ENCODE measurements at places on chromosomes 11 and 22.
A peak's percentile ranks its signal among the peaks of the same experiment; 100 is the strongest.

DNA sequence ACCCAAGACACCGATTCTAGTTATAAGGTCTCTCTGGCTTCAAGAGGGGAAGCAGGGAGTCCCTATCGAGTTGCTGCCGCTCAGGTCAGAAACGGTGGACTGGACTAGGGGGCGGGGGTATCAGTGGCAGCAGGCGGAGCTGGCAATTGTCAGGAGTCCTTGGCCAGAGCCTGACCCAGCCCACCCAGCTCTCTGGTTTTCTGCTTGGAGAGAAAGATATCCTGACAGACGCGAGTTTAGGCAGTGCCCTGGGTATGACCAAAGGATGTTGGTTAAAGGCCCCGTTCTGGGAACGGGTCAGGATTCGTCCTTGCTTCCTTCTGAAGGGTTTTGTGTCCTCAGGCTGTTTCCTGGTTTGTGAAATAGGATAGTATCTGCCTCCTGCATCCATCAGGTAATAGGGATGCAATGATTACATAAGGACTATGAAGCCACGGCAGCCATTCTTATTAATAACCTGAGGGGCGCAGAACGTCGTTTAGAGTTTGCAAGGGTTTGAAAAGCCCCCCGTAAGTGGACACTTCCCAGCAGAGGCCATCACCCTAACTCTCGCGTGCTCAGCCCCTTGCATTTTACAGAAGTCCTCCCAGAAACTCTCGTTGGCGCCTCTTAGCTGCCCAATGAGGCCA, 700 bp upstream of the DEPDC5 start:
- DNase-seq = peak; percentile 47

DNA sequence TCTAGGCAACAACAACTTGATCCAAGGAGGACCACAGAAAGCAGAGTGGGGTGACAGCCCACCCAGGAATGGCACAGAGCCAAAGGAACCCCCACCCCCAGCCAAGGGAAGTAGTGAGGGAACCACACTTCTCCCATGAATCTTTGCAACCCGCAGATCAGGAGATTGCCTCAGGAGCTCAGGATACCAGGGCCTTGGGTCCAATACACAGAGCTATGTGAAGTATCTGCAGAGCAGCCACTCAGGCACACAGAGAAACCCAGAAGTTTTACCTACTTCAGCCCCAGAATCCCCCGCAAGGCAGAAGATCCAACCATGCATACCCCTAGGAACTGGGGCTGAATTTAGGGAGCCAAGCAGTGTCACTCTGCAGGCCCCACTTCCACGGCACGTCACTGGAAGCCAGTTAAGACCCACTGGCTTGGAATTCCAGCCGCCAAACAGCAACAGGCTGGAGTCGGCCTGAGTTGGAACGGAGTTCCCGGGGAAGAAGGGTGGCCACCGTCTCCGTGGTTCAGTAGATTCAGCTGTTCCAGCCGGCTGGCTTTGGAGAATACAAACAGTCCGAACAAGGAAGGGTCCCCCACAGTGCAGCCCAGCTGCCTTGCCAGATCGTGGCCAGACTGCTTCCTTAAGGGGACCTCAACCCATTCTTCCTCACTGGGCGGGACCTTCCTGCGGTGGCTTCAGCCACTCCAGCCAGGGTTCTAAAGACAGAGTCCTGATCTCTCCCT, 174.1 kb downstream of the TTC28 start:
- no peak for DNase-seq

DNA sequence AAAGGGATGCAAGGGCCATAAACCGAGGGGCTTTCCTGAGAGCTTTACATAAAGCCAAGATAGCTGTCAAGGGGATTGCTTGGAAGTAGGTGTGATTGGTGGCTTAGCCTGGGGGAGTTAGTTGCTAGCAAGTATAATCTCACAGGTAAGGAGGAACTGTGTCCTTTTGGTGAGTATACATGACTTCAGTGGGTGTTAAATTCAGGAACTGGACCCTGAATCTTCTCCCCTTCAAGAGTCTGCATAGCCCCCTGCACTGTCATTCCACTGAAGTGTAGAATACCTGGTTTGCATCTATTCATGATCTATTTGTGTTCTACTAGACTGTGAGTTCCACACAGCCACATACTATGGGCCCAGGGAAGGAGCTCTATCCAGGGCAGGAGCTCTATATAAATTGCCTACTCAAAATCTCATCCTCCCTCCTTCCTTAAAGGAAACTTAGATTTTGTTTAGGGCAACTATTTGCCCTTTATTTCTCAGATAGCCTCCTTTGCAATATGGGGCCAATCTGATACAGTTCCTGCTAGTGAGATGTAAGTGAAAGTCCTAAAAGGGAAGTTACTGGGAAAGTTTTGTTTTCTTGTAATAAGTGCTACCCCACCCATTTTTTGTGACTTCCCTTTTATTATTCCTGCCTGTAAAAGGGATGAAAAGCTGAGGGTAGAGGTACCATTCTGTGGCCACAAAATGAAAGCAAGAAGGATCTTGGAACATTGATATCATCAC, 120.5 kb downstream of the PGR start:
- no peak for DNase-seq

DNA sequence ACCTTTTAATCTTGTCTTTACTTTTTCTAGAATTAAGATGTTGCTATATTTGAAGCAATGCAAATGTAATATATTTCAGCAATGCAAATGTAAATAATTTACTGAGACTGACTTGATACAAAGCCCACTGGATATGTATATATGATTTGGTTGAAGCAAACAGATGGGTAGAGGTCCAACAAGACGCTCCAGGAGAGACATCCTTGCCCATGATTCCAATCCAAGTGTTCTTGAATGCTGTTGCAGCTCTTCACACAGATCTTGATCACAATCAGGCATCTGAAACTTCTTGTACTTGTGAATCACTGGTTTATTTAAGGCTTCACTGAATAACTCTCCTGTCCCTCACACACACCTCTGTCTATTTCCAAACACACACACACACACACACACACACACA, 507.0 kb downstream of the LRRC4C start:
- no peak for DNase-seq

DNA sequence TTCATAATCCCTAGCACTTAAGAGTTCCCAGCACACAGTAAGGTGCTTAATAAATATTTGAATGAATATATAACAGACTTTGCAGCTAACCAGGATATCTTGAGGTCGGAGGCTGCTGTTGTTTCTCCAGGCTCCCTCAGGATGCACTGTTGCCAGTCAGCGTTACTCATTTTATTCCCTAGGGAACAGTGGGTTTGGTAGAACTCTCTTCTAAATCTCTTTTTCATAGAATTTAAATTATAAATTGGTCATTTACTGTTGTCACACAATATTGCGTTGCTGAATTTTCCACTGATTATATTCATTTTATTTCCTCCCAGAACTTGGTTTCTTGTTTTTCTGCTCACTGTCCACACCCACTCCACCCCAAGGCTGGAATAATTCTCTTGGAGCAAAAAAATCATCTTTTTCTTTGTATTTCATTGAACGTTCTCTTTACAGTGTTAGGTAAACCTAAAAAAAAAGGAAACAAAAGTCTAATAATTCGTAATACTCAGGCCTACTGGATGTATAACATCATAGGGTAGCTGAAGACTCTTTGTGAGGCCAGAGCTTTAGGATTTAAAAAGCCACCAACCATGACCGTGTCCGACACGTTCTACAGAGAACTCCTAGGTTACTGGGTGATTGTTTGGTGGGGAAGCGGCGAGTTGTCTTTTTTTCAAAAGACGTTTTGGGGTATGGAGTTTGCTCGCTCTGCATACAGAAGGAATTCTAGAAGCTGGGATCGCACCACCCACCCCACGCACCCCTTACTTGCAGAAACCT, 766 bp upstream of the CAPRIN1 start:
- DNase-seq = no peak

- no peak for DNase-seq
Measured at GRCh38 chr22:27262361-27262760, 539.2 kb downstream of the MN1 start.

DNA sequence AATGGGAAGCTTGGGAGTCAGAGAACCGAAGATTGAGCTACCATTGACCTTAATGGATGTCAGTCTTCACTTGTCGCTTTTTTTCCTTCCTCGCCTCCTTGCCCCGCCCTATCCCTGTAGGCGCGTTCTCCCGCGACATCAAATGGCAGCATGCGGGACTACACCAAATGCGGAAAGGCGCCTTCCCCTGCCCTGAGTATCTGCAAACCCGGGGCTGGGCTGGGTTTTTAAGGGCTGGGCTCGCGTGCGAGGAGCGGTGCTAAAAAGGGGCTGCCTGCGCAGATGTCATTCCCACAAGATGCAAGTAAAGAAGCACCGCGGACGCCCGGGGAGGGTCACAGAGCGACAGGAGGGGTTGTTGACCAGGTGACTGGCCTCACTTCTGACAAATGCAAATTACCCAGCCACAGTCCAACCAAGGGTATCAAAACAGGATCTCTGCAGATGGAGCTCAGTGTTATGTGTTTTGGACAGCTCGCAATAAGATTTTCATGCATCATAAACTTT, 4.7 kb upstream of the FAM111B start:
- peak; percentile 60 for DNase-seq

DNA sequence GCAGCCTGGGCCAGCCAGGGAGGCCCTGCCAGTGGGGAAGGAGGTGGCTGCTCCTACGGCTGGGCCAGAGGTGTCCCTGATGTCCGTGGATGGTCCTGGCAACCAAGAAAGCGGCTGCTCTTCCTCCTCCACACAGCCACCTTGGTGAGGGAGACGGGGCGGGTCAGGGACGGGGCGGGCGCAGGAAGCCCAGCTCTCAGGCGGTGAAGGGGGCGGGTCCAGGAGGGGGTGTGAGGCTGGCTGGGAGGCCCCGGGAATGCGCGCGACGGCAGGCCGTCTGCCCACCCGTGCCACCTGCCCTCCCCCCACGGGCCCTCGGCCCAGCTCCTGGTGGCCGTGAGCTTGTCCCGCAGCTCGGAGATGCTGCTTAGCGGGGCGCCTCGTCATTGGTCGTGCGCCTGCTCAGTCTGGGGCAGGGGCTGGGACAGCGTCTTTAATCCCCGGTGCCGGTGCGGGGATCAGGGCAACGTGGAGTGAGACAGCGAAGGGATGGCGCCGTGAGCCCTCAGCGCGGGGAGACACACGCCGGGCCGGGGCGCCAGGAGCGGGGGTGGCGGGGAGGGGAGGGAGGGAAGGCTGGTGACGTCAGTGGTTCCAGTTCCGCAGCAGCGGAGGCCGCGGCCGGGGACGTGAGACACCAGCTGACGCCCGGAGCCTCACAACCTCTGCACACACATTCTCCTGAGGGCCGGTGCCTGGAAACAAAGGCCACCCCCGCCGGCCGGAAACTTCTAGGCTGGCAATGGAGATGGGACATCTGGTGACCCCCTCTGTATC, 6.7 kb upstream of the BRSK2 start:
- DNase-seq = peak; percentile 84

GRCh38 chr22:43186272-43187170, at the start of gene TTLL12:
Gene TTLL12, minus strand, starts transcription at chr22:43187134. Its CDS starts 65 bp downstream, at chr22:43187069.
- DNase-seq = no peak

- DNase-seq = no peak
Measured at GRCh38 chr11:69657911-69658625, 17.1 kb downstream of the LTO1 start.

- no peak for DNase-seq
Measured at GRCh38 chr22:50699756-50700386, 27.2 kb downstream of the SHANK3 start.

DNA sequence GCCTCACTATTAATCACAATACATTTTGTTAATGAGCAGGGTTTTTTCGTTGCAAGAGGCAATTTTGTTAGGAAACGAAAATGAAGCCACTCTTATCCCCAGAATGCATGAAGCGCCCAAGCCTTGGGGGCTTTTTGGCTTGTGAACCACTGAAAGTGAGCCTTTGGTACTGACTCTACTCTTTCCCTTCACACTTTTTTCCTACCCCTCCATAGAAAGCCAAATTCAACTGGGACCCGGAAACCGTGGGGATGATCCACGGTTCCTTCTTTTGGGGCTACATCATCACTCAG, 4.8 kb downstream of the SLC17A6 start:
- no peak for DNase-seq

GRCh38 chr11:80362563-80363340, 921.9 kb upstream of the TENM4 start:
- no peak for DNase-seq

DNA sequence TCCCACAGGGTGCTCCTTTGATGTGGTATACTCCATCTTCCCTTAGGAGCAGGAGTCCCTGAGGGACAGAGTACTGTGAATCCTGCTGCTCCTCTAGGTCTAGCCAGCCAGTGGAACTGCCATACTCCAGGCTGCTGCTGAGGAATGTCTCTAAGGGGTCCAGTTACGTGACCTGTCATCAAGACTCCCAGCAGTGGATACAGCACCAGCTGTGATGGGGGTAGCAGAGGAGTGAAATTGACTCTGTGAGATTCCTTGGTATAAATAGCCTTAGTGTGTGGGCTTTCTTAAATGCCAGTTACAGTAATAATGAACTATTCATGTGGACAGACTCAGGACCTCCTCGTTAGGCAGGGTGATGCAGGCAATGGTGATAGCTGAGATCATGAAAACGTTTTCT, 140.4 kb upstream of the LUZP2 start:
- DNase-seq = no peak

DNA sequence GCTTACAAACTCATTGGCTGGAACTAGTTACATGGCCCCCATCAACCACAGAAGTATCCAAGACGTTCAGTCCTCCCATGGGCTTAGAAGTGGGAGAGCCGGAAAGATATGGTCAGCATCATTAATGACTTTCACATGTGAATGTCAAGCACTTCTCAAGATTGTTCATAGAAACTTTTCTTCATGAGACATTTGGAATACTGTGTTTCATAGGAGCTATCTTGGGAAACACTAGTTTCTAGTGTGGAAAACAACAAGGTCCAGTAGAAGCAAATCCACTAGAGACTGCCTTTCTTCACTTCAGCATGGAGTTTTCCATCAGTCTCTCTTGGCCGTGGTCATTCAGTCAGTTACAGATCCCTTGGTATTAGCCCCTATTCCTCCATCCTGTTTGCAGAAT, 160.9 kb downstream of the C11orf91 start:
- DNase-seq = no peak

- DNase-seq = no peak
Measured at GRCh38 chr11:44634401-44635281, 69.2 kb downstream of the CD82 start.

- no peak for DNase-seq
Measured at GRCh38 chr11:66689661-66690590, 12.2 kb upstream of the RBM4B start.

DNA sequence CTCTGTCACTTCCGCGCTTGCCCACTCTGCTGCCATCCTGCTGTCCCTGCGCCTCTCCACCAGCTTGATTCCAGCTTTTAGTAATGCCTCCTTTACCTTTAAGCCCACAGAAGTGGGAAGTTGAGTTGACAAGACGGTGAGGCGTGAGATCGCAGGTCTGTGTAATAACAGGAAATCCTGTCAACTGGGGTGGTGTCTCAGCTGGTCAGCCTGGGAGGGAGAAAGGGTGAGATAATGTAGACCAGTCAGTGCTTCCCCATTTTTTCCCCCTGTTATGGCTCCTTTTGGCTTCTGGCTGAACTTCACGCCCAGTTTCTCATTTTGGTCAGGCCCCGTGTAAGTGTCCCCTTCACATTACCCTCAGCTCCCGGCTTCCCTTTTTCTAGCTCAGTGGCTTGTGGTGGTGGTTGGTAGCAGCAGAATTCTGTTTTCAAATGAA, 98.9 kb downstream of the TRAF6 start:
- no peak for DNase-seq

DNA sequence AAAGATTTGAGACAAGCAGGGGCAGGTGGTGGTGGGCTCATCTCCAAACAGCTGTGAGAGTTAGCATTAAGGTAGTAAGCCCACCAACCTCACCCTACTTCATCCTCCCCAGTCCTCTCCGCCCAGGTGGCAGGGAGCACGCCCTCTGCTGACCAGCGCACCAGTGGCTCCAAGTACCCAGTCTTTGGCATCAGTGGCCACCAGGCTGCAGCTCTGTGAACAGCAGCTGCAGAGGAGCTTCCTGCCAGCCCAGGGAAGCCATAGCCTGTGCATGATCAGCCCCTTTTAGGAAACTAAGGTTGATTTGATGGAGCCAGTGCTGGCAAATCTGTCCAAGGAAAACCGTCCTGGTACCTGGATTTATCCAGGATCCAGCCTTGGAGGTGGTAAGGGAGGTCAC, 21.7 kb downstream of the CAVIN3 start:
- peak; percentile 50 for DNase-seq

All from ureter (tissue), 1 donor.